Islet precursor cell (in vitro differentiated cells): ENCODE measurements at places on chromosomes 1 and 21.
A peak's percentile ranks its signal among the peaks of the same experiment; 100 is the strongest.

- DNase-seq, result no peak
These were observed 47.8 kb downstream of the PRRX1 start for GRCh38 chr1:170711682-170712081.

DNA sequence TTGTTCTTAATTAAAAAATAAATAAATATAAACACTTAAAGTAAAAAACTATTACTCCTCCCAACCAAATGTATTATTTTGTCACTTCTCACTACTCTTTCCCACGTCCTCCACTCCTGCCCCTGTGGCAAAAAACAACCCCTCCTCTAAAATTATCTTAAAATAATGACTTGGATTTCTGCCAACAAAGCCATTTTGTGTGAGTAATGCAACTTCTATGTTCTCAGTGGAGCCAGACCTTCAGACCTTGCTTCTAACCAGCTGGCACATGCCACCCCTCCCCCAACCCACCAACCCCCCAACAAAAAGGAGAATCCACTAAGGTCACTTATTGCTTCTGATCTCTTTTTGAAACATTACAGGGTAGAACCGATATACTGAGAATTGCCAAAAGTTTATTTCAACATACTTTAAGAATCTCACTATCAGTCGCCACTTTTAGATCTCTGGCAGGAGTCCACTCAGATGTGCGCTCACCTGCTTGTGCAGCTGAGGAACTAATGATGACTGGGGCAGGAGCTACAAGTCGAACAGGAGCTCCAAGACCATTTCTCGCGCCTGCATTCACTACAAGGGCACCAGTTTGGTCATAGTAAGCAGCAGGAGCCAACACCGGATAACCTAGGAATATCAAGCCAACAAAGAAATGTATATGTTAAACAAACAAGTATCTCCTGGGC, 58.3 kb upstream of the SDC3 start:
- DNase-seq, result no peak

- no peak for DNase-seq
These were observed 26.9 kb downstream of the RAD54L start for GRCh38 chr1:46274225-46275029.

GRCh38 chr1:26049531-26050247, 3.8 kb upstream of the SLC30A2 start:
- no peak for DNase-seq

- peak; percentile 91 for DNase-seq
These were observed 46.1 kb upstream of the BACE2 start for GRCh38 chr21:41121785-41122415.

GRCh38 chr1:16145662-16146278, 10.1 kb downstream of the EPHA2 start:
- peak; percentile 95 for DNase-seq

DNA sequence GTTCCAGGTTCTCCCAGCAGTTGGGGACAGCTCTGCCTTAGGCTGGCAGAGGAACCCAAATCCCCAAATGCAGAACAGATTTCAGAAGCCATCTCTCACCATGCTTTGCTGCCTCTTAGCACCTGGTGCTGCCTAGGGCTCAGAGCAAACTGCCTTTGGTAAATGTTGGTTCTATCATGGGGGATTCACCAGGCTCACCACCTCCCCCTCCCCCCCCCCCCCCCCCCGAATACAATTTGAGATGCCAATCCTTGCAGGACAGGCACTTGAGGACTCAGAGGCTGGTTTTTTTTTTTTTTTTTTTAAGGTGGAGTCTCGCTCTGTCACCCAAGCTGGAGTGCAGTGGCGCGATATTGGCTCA, 447 bp upstream of the PAQR6 start:
- DNase-seq, result no peak

- peak; percentile 68 for DNase-seq
These were observed 7.4 kb downstream of the GPR25 start for GRCh38 chr1:200880212-200880611.

DNA sequence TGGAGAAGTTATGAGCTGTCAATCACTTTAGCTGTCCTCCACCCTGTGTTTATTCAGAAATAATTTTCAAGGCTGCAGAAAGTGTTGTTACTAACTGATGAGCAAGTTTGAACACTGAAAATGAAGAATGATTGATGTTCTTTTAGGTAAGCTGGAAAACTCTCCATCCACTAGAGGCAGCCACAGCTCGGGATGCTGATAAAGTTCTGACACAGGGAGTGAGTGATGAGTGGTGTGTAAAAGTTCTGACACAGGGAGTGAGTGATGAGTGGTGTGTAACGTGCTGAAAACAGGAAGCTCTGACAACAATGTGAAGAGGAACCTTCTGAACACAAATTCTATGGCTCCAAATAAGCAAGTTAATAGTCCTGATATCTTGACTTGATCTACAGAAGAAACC, 197.5 kb upstream of the PTBP2 start:
- no peak for DNase-seq

- DNase-seq, result no peak
These were observed 63.7 kb downstream of the TTC3 start for GRCh38 chr21:37136744-37137143.

GRCh38 chr1:29444782-29445729, 208.7 kb downstream of the PTPRU start:
- peak; percentile 53 for DNase-seq

DNA sequence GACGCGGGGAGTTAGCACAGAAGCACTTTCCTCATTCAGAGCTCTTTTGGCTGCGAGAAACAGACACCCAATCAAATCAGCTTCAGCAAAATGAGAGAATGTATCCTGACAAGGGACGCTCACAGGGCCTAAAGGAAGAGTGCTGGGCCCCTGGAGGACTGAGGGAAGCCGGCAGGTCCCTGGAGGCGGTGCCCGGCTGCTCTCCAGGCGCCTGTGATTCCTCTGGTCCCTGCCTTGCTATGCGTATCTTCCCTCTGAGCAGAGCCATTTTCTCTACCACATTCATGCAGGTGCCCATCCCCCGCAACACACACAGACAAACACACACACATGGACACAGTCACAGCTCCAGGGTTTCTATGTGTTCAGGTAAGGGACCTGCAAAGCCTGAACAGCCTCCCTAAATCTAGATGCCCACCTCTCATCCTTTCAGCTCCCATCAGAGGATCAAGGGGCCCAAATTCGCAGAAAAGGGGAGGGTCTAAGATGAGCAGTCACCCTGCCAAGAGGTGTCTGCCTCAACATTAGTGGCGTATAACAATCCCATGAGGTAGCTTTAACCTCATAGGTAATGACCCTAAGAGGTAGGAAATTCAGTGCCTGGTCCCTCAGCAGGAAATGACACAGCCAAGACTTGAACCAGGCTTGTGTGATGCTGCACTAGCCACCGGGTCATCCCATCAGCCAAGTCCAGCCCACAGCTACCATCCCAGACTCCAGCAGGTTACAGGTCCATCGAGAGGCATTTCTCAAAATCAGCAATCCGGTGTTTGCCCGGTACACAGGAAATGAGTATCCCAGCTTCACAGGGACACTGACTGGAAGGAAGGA, 29.0 kb downstream of the PTAFR start:
- peak; percentile 64 for DNase-seq

DNA sequence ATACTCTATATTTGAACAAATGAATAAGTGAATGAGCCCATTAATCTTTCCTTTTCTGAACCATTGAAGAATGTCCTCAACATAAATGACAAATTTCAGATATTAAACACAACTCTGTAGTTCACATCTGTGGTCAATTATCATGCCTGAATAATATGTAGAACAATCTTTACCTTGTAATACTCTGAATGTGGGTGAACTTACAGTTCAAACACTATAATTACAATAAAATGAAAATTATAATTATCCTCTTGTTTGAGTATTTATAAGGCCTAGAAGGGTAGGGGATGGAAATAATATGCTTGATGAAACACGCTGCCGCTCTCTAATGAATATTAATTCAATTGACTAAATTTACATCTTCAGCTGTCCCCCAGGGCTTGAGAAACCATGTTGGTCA, 8.7 kb upstream of the SFPQ start:
- DNase-seq, result no peak

GRCh38 chr1:169025412-169025811, 81.1 kb upstream of the ATP1B1 start:
- DNase-seq, result no peak

DNA sequence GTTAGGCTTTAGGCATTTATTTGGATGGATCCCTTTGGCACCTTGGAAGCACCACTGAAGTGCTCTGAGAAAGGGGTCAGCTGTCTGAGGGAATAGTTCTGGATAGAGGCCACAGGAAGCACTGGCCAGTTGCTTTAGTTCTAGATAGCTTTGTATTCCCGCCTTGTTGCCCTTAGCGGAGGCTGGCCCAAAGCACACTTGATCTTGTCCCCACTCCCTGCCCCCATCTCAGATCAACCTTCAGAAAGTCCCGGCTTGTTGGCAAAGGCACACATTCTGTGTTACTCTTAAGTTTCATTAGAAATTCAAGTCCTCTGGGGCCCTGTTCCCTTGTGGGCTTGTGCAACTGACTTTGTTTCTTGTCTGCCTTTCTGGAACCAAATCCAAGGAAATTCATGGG, 15.2 kb upstream of the NBL1 start:
- DNase-seq, result no peak

- DNase-seq, result peak; percentile 35
These were observed 618 bp downstream of the C1orf226 start for GRCh38 chr1:162381941-162382750.

DNA sequence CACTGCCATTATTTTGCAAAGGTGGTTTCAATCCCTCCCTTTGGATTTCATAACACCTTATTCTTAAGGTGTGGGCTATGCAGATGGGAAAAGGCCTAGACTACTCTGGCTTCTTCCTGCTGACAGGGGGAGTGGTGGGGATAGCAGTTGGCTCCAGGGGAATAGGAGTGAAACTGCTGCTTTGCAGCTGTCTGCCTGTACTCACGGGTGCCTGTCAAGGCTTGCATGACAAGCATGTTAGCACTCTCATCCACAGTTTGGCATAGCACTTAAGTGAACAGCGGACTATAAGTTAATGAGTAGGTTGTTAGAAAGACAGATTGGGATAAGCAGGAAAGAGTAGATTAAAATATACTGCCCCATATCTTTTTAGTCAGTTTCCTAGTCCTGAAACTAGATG, 287.5 kb upstream of the DAB1 start:
- no peak for DNase-seq
